CD4-positive, alpha-beta T cell (primary cell): ENCODE measurements at places on chromosomes 6 and 20. TPM values are rescaled to one million over a fixed set of nuclear protein-coding genes. Genes with fewer than 3 reads are reported as not detected.

Gene ANKRD6
- 4.8 TPM for total RNA-seq

Gene CFB
- 1.5 TPM for total RNA-seq

Gene DSP
- not detected for total RNA-seq

Gene OLIG3
- total RNA-seq = not detected

Gene PAX1
- not detected for total RNA-seq

Gene AGER
- total RNA-seq = 27.0 TPM

Gene UBE2C
- total RNA-seq = 0.64 TPM

Gene CHRNA4
- not detected for total RNA-seq

Gene DLK2
- 0.19 TPM for total RNA-seq

Gene LBP
- total RNA-seq = not detected

GRCh38 chr6:79168695-79168980 lies 65.8 kb downstream of the HMGN3 start:
- no peak for DNase-seq

- DNase-seq = no peak
Observed at GRCh38 chr6:167027772-167028171, 28.6 kb downstream of the CEP43 start.

DNA sequence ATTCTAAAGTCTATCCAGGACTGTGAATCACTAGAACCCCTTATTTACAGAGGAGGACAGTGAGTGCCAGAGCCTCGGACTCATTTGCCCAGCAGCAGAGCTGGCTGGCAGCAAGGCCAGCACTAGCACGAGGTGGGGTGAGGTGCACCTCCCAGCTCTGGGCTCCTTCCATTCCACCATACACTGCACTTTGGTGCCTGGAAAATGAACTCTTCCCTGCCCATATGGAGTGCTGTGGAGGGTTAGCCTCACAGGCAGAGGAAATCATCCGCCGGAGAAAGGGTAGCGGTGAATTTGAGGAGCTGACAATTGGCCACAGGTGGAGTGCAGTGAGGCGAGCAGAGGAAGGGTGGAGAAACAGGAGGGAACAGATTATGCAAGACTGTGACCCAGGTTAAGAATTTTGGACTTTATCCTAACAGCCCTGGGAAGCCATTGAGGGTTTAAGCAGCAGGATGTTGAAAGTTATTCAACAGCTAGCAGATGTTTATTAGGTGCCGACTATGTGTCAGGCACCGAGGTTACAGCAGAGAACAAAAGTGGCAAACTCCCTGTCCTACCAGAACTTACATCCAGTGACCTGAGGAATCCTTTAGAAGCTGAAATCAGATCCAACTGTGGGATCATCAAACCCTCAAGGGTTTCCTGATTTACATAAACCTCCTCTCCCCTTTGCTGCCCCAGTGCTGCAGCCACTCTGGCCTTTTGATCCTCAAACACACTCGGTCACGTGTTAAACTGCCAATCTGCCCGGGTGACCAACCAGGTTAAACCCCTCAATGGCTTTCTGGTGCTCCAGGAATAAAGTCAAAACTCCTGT lies 6.2 kb downstream of the TRIM26 start:
- no peak for DNase-seq

DNA sequence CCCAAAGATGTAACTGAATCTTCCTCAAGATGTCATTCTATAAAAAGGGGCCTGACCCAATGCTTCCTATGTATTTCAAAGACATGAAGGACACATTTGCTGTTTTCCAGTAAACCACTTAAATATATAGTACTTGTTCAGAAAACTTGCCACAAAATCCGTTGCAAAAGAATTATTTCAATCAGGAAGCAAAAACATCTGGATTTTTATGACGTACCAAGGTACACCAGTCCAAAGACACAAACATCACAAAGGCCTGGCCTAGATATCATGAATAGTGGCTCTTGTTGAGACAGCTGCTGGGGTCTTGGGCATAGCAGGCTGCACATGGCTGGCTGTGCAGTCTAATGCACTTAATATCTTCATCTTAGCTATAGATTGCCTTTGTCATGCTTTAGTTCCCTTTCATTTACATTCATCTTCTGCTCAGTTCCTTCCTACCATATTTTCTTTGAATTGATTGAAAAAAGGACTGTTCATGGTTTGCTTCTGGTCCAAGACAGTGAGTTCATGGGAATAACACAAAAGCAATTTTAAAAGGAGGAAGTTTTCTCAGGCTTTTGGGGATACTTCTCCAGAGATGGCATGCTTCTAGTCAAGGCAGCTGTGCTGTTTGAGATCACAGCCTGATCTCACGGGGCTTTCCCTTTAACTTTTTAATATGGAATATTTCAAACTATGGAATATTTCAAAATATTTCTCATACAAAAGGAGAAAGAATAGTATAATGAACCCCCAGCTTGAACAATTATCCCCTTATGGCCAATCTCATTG lies 44.5 kb downstream of the MYLIP start:
- DNase-seq = no peak

GRCh38 chr6:41735427-41736185 lies at the start of gene TFEB:
Gene TFEB (minus strand): TSS chr6:41735608. CDS start chr6:41691213, 44,395 bp downstream.
- DNase-seq = peak; percentile 92

DNA sequence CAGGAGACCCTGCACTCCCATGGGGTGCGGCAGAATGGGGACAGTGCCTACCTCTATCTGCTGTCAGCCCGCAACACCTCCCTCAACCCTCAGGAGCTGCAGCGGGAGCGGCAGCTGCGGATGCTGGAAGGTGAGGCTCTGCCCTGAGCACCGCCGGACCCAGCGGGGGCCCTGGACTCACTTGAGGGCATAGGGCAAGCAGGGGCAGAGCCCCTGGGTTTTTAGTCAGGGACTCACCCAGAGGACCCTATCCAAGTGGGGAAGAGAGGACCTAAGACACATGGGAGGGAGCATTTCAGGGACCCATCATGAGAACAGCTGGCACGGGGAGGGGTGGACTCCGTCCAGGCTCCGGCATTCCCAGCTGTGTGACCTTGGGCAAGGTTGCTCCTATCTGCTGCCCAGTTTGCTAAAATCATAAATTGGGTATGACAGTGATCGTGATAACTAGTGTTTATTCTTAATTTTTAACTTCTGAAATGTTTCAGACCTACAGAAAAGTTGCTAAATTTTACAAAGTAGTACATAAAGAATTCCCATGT lies 9.8 kb downstream of the RBCK1 start:
- no peak for DNase-seq

- no peak for DNase-seq
Observed at GRCh38 chr6:98094696-98095095, 739.7 kb upstream of the POU3F2 start.

DNA sequence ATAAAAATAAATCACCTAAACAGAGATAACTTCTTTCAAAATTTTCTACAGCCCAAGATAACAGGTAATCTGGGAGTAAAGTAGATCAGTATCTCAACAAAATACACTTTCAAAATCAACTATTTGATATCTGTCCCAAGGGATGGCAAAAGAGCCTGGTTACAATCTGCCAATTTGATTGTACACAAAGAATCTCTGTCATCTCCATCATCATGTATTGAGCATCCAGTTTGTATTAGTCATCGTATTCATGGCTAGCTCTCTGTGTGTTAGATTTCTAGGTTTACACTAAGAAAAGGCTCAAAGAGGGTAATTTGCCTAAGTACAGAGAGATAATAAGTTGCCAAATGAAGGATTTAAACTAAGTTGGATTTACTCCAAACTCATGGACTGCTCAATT lies 329.0 kb upstream of the NRSN1 start:
- DNase-seq = no peak

GRCh38 chr20:37407573-37408002 lies 61.6 kb downstream of the SRC start:
- DNase-seq = no peak

GRCh38 chr6:110329714-110330436 lies 28.3 kb downstream of the METTL24 start:
- DNase-seq = no peak

GRCh38 chr6:78670802-78671201 lies 196.5 kb upstream of the IRAK1BP1 start:
- no peak for DNase-seq

- DNase-seq = no peak
Observed at GRCh38 chr6:143792402-143793279, 50.5 kb upstream of the LTV1 start.

DNA sequence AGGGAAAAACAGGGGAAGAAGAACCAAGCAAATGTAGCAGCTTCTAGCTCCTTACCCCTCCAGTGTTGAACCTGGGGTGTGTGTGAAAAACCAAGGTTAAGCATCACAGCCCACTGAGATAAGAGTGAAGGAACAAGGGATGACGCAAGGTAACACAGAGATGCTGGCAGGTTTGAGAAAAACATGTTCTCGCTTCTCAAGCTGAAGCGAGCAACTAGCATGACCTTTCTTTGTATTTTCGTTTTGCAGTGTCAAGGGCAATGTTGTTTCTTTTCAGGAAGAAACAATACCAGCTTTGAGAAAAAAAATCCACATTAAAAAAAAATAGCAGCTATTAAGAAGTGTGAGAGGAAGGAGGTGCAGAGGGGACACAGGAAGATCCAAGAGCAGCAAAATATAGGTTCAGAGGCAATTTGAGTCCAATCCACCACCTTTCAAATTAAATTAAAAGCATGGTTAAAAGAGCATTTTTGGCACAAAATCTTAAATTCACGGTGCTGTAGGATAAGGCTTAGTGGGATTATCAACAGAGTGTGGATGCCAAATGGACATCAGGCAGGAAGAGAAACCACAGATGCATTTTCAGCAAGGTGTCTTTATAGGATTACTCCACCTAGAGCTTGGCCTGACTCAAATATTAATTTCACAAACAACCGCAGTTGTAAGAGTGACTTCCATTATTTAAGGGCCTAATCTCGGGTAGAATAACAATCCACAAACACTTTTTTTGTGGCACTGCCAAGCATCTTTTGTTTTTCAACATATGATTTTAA lies 70.9 kb downstream of the SYNE1 start:
- DNase-seq = no peak

- DNase-seq = no peak
Observed at GRCh38 chr20:62235001-62235776, 3.1 kb upstream of the OSBPL2 start.

- no peak for DNase-seq
Observed at GRCh38 chr20:25179439-25180089, 15.9 kb upstream of the ENTPD6 start.

- peak; percentile 30 for DNase-seq
Observed at GRCh38 chr20:48826883-48827771, 672 bp downstream of the PREX1 start.

GRCh38 chr20:25061821-25062530 lies 4.0 kb upstream of the ACSS1 start:
- DNase-seq = no peak

DNA sequence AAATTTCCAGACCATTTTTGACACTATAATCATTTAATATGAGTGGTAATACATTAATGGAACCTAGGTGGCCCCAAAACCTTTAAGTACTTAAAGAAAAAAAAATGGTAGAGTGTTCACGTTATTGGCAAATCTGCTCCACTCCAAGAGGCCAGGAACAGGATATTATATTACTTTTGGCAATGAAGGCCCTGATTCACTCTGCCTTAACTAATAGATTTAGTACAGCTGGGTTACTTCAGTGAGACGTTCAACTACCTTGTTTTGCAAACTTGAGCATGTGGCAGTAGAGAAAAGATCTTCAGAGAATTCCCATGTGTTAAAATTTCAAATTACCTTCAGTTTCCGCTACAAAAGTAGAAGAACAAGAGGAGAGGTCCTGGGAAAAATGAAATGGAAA lies 12.8 kb downstream of the ADNP start:
- DNase-seq = no peak

GRCh38 chr6:22801831-22802230 lies 232.5 kb downstream of the HDGFL1 start:
- DNase-seq = no peak

- peak; percentile 34 for DNase-seq
Observed at GRCh38 chr6:4777394-4777935, 1.3 kb downstream of the CDYL start.
